ENCODE measurements at places on chromosomes 16 and 17. TPM values are rescaled to one million over a fixed set of nuclear protein-coding genes. Genes with fewer than 3 reads are reported as not detected.

- H3K27ac ChIP-seq, result no peak overlapping the region
- H3K27me3 ChIP-seq, result no peaks in the 10 kb centered on the region
- H3K4me3 ChIP-seq, result no peak overlapping the region
- no peak for DNase-seq
Observed at GRCh38 chr17:82443465-82444283, 6.9 kb downstream of the CYBC1 start.

GRCh38 chr17:66415366-66416206 is 113.2 kb downstream of the PRKCA start:
- peaks cover 41% of the 10 kb centered on the region for H3K4me1 ChIP-seq
- no peak for DNase-seq
- H3K4me3 ChIP-seq, result no peak overlapping the region

DNA sequence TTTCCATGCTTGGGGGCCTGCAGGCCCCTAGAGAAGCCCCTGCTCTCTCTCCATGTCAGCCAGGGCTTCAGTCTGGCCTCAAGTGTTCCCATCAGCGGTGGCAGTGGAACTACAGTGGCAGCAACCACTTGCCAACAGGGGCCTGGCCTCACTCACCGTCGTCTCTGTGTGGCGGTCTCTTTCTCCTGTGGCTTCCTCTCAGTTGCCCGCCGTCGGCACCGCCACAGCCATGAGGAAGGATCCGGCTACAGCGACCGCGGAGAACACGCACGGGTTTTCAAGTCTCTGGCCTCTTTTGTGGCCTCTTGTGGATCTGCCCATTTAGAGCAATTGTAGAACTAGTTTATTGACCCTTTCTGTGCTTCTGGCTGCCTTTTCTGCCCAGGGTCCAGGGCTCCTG is 8.5 kb downstream of the ARMC7 start:
- no peaks in the 10 kb centered on the region for H3K27me3 ChIP-seq
- no peak overlapping the region for H3K27ac ChIP-seq
- peaks cover 12% of the 10 kb centered on the region for H3K4me1 ChIP-seq
- DNase-seq, result no peak

VEZF1 gene
- total RNA-seq, result 29.5 TPM

PRCD gene
- total RNA-seq, result 0.38 TPM
